ENCODE measurements at places on chromosomes 6 and 20. TPM values are rescaled to one million over a fixed set of nuclear protein-coding genes. Genes with fewer than 3 reads are reported as not detected.

The CST2 gene
- total RNA-seq, result not detected

The TAF4 gene
- total RNA-seq, result 28.3 TPM

The RAB23 gene
- 3.8 TPM for total RNA-seq

DNA sequence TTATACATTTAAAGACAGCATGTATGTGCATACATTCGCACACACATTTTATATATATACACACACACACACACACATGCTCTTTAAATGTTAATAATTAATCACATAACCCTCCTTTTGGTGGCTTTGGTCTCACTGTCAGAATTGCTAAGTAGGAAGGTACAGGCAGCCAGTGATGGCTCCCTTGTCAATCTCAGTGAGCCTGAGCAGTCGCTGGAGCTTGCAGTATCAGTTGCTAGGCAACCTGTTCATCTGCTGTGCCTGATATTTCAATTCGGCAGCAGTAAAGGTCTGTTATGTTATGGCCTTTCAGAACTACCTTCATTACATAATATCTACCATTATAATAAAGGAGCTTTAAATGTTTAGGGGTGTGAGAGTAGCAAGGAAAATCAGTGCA is 374.3 kb downstream of the LMBRD1 start:
- H3K27me3 ChIP-seq, result no peaks in the 10 kb centered on the region
- no peak overlapping the region for H3K27ac ChIP-seq
- H3K36me3 ChIP-seq, result no peaks in the 10 kb centered on the region
- no peaks in the 10 kb centered on the region for H3K4me1 ChIP-seq
- no peak overlapping the region for H3K4me3 ChIP-seq

DNA sequence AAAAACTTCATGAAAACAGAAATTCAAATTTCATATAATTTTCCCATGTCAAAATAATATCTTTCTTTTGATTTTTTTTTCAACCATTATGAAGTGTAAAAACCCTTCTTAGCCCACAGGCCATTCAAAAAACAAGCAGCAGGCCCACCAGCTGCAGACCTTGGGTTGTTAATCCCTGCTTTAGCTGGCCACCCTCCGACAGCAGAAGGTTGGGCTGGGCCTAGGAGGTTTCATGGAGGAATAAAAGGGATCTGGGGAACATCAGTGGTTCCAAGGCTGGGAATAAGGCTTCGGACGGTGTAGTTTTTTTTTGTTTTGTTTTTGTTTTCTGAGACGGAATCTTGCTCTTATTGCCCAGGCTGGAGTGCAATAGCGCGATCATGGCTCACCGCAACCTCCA is 3.6 kb upstream of the HSP90AB1 start:
- peaks cover 19% of the 10 kb centered on the region for H3K4me1 ChIP-seq
- H3K27ac ChIP-seq, result no peak overlapping the region
- H3K36me3 ChIP-seq, result peaks cover 15% of the 10 kb centered on the region
- H3K27me3 ChIP-seq, result peaks cover 5% of the 10 kb centered on the region

DNA sequence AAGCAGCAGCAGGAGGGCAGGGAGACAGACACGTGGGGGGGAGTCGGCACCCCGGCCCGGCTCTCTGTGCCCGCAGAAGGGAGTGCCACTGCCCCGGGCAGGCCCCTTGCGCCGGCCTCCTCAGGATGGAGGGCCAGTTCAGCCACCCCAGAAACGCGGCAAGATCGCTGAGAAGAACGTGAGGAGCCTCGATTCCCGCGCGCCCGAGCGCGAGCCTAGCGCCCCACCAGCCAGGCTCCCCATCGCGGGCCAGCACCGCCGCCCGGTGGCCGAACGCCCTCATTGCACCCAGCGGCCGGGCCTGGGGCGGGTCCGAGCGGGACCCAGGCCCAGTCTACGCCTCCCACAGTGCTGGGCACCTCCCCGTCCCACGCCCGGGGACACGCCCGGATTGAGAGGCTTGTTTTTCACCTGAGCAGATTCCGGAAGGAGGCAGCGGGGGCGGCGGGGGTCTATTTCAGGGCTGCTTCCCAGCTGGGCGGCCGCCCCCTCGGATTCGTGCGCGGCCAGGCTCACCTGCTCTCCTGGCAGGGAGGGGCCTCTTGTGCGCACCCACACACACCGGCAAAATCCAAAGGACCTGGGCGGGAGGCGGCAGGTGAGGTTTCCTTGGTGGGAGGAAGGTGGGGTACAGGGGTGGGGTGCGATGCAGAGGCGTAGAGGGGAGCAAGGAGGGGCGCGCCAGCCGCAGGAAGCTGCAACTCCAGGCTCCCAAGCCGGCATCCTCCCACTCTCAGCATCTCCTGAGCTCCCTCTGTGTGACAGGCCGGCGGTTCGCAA is 9.0 kb upstream of the GRM4 start:
- peaks cover 52% of the 10 kb centered on the region for H3K27me3 ChIP-seq
- peaks cover 2% of the 10 kb centered on the region for H3K36me3 ChIP-seq
- peak; percentile 54 for DNase-seq
- H3K4me1 ChIP-seq, result no peaks in the 10 kb centered on the region
- no peak overlapping the region for H3K4me3 ChIP-seq
- peak overlapping the region; percentile 18 for H3K27ac ChIP-seq

The ZC2HC1B gene
- 0.24 TPM for total RNA-seq

The GJA10 gene
- not detected for total RNA-seq

The REM1 gene
- not detected for total RNA-seq

DNA sequence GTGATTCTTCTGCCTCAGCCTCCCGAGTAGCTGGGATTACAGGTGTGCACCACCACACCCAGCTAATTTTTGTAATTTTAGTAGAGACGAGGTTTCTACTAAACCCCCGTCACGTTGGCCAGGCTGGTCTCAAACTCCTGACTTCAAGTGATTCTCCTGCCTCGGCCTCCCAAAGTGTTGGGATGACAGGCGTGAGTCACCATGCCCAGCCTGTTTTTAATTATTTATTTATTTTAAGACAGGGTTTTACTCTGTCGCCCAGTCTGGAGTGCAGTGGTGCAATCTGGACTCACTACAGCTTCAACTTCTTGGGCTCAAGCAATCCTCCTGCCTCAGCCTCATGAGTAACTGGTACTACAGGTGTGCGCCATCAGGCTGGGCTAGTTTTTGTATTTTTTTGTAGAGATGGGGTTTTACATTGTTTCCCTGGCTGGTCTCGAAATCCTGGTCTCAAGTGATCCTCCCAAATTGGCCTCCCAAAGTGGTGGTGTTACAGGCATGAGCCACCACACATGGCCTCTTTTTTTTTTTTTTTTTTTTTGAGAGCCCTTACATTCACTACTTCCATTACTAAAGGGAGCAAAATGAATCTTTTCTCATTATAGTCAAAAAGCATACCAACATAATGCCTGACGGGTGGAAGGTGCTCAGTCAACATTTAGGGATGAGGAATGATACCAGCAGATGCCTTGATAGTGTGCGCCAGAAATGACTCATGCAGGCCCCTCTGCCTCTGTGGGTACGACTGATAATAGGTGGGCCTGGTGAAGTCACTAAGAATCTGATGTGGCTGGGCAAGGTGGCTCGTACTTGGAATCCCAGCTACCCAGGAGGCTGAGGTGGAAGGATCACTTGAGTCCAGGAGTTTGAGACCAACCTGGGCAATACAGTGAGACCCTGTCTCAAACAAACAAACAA is 17.8 kb upstream of the RALGAPB start:
- no peak for DNase-seq
- no peak overlapping the region for H3K4me3 ChIP-seq
- peaks cover 5% of the 10 kb centered on the region for H3K27me3 ChIP-seq
- H3K27ac ChIP-seq, result no peak overlapping the region
- H3K4me1 ChIP-seq, result peaks cover 9% of the 10 kb centered on the region

DNA sequence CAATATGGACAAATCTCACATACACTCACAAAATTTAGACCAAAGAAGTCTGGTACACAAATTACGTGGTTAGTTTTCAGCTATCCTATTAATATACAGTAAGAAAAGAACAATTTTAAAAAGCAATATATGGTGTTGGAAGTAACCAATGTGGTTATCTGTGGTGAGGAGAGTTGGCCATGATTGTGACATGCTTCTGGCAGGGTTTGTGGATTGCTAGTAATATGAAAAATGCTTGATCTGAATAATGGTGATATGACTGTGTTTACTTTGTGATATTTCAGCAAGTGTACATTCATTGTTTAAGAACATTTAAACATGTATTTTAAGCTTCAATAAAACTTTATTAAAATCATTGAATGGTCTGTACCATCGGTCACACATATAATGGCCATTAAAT is 99.1 kb downstream of the ADGB start:
- no peak overlapping the region for H3K4me3 ChIP-seq
- no peak for DNase-seq
- no peak overlapping the region for H3K27ac ChIP-seq
- H3K4me1 ChIP-seq, result no peaks in the 10 kb centered on the region

The GNL1 gene
- 92.4 TPM for total RNA-seq

DNA sequence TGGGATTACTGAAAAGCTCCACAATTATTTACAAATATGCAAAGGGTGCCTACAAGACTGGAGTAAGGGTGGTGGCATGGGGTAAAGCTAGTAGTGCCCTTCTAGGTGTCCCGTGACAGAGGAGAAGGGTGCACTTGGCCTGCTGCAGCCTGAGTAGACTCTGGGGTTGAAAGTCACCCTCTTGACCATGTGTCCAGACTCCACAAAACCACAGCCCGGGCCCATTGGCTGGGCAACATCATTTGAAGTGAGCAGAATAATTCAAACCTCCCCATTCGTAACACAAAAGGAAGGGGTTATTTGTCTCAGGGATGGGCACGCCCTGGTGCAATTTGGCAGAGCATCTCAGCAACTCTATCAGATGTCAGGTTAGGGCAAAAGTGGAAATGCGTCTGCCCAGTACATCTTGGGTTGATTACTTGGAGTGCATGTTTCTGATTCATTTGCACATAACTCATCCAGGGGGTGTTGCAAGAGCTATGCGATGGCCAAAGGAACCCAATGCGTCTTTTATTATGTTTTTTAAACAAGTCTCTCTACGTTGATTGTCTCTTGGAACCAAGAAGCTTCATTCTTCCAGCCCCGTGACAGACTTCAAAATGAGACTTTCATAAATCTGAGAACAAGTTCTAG is 56.7 kb downstream of the ISM1 start:
- no peak overlapping the region for H3K4me3 ChIP-seq
- peaks cover 1% of the 10 kb centered on the region for H3K36me3 ChIP-seq
- H3K27ac ChIP-seq, result no peak overlapping the region
- no peaks in the 10 kb centered on the region for H3K27me3 ChIP-seq

GRCh38 chr6:168333039-168333438 is 13.5 kb upstream of the DACT2 start:
- H3K27me3 ChIP-seq, result no peaks in the 10 kb centered on the region
- no peak overlapping the region for H3K4me3 ChIP-seq
- H3K27ac ChIP-seq, result no peak overlapping the region
- no peak for DNase-seq

DNA sequence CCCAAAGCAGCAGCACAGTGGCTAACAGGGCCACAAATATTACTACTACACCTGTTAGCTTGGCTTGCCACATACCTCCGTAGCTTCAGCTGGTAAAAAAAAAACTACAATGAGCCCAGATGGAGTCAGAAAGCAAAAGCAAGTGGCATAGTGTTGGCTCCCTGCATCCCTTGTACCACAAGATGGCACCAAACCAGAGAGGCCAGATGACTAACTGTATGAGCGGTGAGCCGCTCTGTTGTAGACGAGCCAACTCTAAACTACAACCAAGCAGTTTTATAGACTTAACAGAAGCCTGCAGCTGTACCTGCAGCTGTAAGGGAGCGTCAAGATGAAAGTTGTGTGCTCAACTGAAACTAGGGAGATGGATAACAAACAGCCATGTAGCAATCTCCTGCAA is 84.5 kb upstream of the MCHR2 start:
- no peak for DNase-seq
- no peaks in the 10 kb centered on the region for H3K4me1 ChIP-seq
- no peak overlapping the region for H3K4me3 ChIP-seq
- no peak overlapping the region for H3K27ac ChIP-seq
- no peaks in the 10 kb centered on the region for H3K27me3 ChIP-seq

The SLC22A16 gene
- not detected for total RNA-seq

- H3K27me3 ChIP-seq, result no peaks in the 10 kb centered on the region
- H3K4me1 ChIP-seq, result peaks cover 50% of the 10 kb centered on the region
- H3K36me3 ChIP-seq, result peaks cover 15% of the 10 kb centered on the region
- DNase-seq, result no peak
Observed at GRCh38 chr20:47541355-47541922, 39.8 kb downstream of the NCOA3 start.
